ENCODE measurements at places on chromosomes 13 and 19.

- no peak for DNase-seq
Observed at GRCh38 chr19:35846038-35846668, 6.2 kb downstream of the NPHS1 start.

DNA sequence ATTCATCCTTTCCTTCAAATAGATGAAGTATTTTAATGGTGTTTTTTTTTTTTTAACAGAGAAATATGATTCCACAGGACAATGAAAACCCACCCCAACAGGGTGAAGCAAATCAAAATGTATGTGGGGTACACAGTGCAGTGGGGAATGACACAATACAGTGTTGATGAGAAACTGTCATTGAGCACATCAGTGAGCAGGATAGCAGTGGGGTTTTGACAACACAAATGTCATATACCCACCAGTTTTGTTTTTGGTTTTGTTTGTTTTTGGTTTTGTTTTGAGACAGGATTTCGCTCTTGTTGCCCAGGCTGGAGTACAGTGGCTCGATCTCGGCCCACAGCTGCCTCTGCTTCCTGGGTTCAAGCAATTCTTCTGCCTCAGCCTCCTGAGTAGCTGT lies 29.2 kb downstream of the ZNF844 start:
- no peak for DNase-seq

- DNase-seq: no peak
Observed at GRCh38 chr19:44745341-44745831, 3.1 kb upstream of the BCL3 start.

DNA sequence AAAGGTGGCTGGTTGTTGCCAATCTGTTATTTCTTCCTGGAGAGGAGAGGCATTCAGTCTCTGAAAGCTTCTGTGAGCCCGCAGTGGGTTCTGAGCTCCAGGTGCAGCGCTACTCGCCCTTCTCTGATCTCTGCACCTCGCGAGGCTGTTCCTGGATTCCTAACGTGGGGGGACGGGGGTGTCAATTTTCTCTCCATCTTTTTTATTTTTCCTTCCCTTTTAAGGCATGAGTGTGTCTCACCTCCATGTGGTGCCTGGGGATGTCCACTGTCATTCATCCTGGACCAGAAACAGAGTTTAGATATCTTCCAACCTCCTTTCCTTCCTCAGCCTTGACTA lies 626 bp downstream of the ZNF233 start:
- DNase-seq: no peak

DNA sequence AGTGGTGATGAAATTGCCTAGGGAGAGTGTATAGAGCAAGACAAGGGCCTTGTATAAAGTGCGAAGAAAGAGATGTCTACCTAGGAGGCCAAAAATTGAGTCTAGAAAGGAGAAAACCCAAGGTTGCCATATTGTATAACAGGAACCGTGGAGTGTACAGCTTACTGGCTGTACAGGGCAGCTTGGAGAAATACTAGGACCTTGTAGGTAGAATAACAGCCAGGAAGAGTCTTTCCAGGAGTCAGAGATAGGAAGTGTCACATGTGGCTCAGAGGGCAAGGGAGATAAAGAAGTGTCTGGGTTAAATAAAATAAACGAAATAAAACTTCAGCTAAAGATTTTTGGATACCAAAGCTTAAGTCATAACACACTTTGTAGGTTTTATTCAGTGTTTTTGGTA lies 12.4 kb downstream of the CDK8 start:
- DNase-seq: no peak

DNA sequence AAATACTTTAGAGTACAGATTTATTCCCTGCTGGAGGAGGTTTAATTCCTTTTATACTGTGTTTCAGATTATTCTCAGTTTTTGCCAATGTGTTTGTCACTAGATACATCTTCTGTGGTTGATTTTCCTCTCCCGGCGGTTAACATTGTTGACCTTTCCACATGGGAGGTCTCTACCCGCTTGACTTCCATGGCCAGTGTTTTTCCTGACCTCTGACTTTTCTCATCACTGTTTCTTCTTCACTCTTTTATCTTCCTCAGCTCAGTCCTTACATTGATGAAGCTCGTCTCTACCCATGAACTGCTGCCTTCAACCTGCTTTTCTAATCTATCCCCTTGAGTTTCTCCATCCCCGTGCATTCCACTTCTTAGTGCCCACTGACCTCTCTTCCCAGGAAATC lies 517.4 kb downstream of the GPC6 start:
- no peak for DNase-seq

DNA sequence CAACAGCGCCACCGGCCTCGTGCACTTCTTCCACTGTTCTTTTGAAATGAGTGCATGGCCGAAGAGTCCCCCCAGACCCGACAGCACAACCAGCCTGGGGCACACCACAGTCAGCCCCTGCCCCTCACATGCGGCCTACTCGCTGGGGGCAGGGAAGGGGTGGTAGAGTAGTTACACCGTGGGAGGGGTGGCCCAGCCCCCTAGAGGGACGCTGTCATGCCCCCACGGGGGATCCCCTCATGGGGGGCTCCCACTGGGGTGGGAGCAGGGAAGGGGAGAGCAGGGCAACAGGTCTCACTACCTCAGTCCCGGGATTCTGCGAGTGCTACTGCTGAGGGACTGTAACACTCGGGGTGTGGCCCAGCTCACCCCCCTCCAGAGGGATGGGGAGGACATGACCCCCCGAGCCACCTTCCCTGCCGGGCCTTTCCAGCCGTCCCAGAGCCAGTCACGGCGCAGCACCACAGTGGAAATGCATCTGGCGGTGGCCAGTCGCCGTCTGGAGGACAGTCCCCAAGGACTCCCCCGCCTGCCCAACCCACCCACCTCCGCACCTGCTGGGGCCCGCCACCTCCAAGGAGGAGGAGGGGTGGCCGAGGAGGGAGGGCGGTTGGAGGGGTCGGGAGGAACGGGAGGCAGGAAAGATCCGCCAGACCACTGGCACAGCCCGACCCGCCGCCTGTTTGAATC lies 84.6 kb upstream of the ZNF254 start:
- no peak for DNase-seq

- DNase-seq: no peak
Observed at GRCh38 chr13:33744589-33745369, 73.2 kb upstream of the RFC3 start.

DNA sequence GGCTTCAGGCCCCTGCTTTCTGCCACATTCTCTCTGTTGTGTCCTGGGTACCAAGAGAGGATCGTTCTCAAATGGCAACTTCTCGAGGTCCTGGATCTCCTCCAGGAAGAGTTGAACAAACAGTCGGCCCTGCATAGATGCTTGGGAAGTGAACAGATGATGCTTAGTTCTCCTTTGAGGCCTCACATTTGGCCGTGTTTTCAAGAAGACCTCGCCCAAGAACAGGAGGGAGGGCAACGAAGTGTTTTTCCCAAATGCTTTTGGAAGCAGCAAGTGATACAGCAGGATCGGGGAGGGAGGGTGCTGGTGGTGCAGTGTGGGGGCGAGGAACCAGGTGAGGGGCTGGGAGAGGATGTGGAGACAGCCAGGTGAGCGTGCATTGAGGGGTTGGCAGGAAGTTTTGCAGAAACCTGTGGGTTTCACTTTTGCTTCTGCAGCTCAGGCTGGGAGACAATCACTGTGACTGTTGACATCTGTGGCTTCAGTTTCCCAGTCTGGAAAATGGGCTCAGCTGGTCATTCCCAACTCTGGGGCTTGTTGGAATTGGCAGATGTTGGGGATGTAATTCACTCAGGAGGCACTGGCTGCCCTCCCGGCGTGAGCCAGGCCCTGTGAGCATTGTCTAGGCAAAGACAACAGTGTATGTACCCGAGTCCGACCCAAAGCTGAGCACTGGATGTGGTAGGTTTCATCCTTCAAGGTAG lies 21.6 kb downstream of the MAST3 start:
- peak; percentile 32 for DNase-seq

DNA sequence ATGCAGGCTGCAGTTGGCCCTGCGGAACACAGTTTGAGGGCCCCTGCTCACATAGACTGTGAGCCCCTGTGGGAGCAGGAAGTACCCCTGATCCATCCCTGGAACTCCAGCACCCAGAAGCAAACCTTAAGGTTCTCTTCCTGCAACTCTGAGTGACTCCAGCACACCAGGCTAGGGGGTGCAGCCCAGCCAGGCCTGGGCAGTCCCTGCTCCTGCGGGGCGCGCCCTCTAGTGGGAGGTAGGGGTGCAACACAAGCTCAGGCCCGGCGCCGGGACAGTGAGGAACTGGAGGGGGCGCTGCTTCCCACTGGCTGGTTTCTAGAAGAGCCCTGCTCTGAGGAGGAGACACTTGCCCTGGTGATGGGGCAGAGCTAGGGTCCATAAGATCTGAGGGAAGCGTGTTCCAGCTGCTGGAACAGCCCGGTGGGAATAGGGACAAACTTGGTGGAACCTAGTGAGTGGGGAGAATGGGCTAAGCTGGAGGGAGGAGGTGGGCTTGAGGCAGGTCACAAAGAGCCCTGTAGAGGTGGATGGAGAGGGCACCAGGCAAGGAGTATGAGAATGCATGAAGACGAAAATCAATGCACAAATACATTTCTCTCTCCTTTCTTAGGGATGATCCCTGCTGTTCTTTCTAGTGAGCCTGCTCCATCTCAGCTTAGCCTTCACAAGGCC lies 5.0 kb downstream of the ZSCAN5A start:
- no peak for DNase-seq

DNA sequence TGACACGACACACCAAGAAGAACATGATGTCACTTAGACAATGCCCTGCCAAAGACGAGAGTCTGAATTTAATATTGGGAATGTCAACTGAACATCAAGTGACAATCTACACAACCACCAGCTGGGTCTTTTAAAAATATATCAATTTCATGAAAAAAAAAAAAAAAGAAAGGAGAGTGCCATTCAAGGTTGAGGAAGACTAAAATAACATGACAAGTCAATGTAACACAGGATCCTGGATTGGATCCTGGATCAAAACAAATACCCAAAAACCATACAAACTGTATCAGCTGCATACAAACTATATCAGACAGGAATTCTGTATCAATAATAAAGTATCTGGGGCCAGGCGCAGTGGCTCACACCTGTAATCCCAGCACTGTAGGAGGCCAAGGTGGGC lies 4.7 kb downstream of the ZNF329 start:
- DNase-seq: no peak

- DNase-seq: no peak
Observed at GRCh38 chr19:41409288-41409687, 11.7 kb downstream of the BCKDHA start.

DNA sequence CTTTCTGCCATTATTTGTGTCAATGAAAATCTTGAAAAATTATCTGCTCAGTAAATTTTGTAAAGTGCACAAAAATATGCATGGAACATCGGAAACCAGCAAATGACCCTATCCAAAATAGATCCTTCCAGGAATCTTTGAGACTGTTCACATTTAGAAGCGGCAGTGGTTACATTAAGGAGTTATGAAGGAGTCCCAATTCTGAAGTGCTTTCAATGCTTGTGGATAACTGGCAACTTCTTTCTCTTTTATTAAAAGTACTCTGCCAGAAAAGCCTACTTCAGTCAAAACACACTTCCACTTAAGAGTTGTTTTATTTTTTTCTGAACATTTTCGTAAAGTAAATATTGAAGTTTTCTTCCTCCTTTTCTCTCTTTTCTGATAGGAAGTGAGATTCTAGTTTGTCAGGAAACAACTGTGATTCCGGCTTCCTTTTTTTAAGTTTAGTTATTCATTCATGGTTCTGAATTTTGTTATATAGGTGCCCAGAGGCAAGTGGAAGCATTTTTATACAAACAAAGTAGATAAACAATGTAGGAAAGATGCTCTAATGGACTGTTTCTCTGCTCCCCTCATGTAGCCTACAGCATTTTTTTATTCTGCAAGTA lies 83.5 kb downstream of the PCDH9 start:
- no peak for DNase-seq
